ENCODE measurements at places on chromosomes 7 and 10.

- no peak for DNase-seq
These were observed 298.1 kb downstream of the TCERG1L start for GRCh38 chr10:131013281-131013912.

DNA sequence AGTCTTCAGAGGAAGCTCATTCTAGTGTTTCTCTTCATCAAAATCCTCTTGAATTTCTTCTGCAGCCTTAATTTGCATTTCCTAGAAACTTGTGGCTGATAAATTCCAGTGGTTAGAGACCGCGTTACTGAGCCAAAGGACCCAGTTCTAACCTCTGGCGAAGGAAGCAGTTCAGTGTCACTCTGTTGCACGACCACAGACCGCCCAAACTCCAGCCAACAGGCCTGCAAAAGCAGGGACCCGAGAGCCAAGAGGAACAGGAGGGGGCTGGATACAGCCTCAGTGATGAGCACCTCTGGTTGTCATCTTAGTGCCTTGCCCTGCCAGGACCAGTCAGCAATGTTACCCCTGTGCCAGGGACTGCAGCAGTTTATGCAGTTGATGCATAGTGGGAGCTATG lies 70.0 kb downstream of the AFAP1L2 start:
- no peak for DNase-seq

DNA sequence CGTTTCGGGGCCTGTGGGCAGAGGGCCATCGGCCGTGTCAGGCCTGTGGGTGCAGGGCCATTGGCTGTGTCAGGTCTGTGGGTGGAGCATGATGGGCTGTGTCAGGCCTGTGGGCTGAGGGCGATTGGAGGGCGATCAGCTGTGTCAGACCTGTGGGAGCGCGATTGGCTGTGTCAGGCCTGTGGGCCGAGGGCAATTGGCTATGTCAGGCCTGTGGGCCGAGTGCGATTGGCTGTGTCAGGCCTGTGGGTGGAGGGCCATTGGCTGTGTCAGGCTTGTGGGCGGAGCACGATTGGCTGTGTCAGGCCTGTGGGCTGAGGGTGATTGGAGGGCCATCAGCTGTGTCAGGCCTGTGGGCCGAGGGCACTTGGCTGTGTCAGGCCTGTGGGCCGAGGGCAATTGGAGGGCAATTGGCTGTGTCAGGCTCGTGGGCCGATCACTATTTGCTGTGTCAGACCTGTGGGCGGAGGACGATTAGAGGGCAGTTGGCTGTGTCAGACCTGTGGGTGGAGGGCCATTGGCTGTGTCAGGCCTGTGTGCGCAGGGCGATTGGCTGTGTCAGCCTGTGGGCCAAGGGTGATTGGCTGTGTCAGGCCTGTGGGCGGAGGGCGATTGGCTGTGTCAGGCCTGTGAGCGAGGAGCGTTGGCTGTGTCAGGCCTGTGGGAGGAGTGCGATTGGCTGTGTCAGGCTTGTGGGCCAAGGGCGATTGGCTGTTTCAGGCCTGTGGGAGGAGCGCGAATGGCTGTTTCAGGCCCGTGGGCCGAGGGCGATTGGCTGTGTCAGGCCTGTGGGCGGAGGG lies 54.1 kb downstream of the DYNC2I1 start:
- no peak for DNase-seq

DNA sequence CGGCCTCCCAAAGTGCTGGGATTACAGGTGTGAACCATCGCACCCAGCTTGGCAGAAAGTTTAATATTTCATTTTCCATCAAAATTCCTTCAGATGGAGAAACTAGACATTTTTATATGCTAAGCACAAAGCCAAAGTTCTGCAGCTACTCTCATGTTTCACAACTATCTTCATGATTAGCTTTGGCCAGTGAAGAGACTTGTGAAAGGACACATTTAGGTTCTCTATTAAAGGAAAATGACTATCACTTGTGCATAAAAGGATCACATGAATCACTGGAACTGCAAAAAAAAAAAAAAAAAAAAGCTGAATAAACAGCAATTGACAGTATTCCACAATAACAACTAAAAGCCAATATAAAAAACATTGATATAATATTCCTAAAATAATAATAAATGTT lies 16.2 kb downstream of the FGFBP3 start:
- DNase-seq: no peak

- DNase-seq: no peak
These were observed 70.2 kb downstream of the EVX1 start for GRCh38 chr7:27312820-27313219.

GRCh38 chr10:103895411-103896186 lies 22.4 kb downstream of the STN1 start:
- DNase-seq: peak; percentile 97

GRCh38 chr7:54838175-54838910 lies 79.3 kb upstream of the SEC61G start:
- no peak for DNase-seq

DNA sequence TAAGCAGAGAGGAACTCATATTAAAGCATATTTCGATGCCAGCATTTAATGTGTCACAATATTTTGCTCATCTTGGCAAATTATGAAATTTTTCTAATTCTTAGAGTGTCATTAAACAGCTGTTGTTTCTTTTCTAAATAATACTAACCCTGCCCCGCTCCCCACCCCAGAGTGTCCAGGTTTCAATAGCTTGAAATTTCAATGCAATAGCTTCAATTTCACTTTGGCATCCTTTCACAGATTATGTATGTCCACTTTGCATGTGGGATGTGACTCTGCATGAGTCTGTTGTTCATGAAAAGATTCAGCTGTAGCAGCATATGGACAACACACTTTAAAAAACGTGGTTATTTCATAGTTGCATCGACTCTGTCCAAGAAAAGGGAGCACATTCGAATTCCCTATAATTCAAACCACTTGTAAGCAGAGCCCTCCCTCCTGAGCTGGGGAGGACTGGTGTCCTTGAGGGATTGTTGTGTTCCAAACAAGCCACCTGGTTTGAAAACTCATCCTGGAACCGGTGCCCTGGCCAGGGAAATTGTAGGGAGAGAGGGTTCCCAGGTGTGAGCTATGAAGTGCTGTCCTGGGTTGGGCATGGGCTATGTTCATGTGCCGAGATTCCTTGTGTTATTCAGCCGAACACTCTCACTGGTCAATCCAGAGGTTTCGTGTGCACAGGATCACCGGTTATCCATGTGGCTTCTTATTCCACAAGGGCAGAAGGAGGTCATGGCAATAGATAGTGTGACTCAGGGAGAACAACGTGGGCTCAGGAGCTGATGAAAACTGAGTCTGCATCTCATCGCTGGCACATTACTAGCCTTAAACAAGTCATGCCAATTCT lies 64.6 kb upstream of the CREB5 start:
- DNase-seq: peak; percentile 96

DNA sequence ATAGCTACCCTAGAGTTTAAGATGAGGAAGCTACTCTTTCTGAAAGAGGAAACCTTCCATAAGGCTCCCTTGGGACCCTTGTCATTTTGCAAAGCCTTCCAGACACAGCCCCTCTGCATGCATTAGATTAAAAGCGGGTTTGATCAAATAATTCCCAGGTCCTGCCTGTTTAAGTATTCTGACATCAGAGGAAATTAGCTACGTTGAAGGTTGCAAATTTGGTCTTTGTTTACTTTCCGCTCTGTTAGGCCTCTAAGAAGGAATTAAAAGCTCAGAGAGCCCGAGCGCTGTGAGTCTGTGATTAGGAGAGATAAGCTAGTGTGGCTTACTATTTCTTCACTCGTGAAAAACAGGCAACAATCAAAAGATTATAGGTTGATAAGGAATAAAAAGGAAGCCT lies 1.4 kb upstream of the THSD7A start:
- DNase-seq: no peak

DNA sequence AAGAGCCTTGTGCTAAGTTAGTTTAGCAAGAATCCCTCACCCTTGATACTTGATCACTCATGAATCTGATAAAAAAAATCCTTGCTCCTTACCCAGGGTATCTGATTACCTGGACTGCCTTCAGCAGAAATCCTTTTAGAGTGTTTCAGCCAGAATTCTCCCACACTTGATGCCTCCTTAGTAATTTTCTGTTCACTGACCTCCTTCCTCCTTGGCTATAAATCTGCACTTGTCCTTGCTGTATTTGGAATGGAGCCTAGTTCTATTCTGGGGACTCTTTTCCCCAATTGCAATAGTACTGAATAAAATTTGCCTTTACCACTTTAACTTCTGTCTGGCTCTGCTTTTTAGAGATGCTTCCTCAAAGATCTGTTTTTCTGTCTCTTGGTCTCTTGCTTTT lies 84.9 kb downstream of the RPS24 start:
- DNase-seq: no peak

DNA sequence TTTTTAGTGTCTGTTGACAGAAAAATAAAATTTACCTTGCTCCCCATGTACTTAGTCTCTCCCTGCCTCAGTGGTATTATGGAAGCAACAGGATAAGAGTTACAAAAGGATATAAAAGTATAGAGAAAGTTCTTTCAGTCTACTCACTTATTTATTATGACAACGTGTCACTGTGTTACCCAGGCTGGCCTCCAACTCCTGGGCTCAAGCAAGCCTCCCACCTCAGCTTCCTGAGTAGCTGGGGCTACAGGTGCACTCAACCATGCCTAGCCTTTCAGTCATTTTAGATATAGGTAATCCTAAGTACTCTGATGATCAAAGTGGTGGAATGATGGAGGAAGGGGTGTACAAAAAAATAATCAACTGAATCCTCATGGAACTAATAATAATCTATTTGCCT lies 215.2 kb upstream of the MKLN1 start:
- no peak for DNase-seq

DNA sequence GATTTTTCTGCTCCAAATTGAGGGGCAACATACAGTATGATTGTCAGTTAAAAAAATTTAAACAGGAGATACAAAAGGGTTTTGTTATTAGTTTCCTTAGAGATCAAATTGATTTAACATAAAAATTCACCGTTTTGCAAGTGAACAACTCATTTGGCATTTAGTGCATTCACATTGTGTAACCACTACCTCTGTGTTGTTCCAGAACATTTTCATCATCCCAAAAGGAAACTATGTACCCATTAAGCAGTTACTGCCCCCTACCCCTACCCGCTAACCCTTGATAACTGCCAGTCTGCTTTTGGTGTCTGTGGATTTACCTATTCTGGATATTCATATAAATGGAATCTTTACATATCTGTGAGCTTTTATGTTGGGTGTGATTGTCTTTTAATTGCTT lies 3.1 kb downstream of the ZRANB1 start:
- DNase-seq: peak; percentile 43

DNA sequence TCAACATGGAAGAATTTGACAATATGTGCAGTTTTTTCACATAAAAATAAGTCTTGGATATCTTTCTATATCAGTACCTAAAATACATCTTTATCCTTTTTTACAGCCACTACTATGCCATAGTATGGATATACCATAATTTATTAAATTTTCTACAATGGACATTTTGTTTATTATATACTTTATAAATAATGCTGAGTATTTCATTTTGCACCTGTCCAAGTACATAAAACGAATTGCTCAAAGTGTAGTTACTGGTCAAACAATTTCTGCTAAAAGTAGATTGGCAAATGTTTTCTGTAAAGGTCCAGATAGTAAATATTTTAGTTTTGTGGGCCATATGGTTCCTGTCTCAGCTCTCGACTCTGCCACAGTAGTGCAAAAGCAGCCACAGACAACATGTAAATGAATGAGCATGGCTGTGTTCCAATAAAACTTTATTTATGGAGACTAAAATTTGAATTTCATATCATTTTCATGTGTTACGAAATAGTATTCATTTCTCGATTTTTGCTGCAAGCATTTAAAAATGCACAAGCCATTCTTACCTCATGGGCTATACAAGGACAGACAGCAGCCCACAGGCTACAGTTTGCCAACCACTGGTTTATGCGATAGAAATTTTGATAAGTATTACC lies 96.9 kb upstream of the STEAP1B start:
- DNase-seq: no peak

GRCh38 chr10:53977267-53977666 lies 823.8 kb downstream of the PCDH15 start:
- DNase-seq: no peak

DNA sequence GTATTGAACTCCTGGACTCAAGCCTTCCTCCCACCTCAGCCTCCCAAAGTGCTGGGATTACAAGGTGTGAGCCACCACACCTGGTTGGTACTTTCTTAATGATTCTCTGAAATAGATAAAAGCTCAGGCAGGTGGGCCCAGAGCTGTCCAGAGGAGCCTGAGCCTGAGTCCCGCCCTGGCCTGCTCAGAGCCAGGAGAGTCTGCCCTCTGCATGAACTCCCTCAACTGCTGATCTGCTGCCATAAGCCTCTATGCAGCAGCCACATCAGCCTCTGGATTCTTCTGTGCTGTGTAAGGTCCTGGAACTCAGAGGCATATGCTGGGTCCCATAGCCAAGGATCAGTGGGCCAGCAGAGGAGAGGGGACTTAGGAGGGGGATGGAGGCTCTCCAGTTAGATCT lies 23.1 kb upstream of the DDIT4 start:
- DNase-seq: peak; percentile 48

- no peak for DNase-seq
These were observed 1.7 kb downstream of the TUBGCP2 start for GRCh38 chr10:133306941-133307379.

DNA sequence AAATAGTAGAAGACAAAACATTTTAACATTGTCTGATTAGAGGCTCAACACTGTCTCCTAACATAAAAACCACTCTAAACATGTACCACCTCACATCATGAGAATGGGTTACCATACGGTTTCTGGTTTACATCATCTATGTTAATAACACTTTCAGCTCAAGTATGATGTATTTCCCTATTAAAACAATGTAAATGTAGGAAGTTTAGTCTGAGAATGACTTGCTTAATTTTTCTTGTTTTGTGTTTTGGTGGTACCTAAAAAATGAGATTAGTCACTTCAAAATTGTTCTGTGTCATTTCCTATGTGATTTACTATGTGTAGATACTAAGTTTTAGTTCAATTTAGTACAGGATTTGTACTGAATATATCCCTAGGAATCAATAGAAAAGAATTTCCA lies 195.8 kb upstream of the SEMA3C start:
- DNase-seq: peak; percentile 22

GRCh38 chr10:4885162-4885561 lies 59.2 kb downstream of the AKR1E2 start:
- DNase-seq: no peak

GRCh38 chr10:72008096-72008981 lies 44.1 kb downstream of the CHST3 start:
- DNase-seq: no peak

- DNase-seq: no peak
These were observed 51.4 kb upstream of the GRB10 start for GRCh38 chr7:50834031-50834535.

- DNase-seq: no peak
These were observed 117.5 kb downstream of the SH3PXD2A start for GRCh38 chr10:103737735-103738367.

- no peak for DNase-seq
These were observed 200.6 kb downstream of the GLRX3 start for GRCh38 chr10:130336617-130337304.

- no peak for DNase-seq
These were observed 358.8 kb downstream of the BBS9 start for GRCh38 chr7:33487998-33488682.

Data from LHCN-M2 (cell line).